NCI-H2029 (cell line): ENCODE measurements at places on chromosomes 5 and 9.
A peak's percentile ranks its signal among the peaks of the same experiment; 100 is the strongest.

DNA sequence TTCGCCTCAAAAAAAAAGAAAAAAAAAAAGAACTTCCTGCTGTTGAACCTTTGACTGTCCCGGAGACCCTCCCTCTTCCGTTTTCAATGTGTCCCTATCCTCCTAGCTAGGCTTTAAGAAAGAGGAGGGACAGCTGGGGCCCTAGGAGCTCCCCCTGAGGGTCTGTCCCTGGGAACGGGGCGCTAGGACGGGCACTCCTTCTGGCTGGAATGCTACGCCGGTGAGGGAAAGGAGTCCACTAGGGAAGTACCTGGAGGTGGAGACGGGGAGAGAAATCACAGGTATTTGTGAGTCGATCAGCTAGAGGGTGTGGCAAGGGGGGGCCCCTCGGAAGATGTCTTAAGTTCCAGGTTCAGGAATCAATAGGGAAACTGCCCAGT is 4.6 kb downstream of the SIT1 start:
- no peak for DNase-seq

GRCh38 chr5:7585807-7586206 is 189.9 kb downstream of the ADCY2 start:
- no peak for DNase-seq

GRCh38 chr9:33425128-33425533 is 22.3 kb downstream of the AQP3 start:
- DNase-seq, result no peak

DNA sequence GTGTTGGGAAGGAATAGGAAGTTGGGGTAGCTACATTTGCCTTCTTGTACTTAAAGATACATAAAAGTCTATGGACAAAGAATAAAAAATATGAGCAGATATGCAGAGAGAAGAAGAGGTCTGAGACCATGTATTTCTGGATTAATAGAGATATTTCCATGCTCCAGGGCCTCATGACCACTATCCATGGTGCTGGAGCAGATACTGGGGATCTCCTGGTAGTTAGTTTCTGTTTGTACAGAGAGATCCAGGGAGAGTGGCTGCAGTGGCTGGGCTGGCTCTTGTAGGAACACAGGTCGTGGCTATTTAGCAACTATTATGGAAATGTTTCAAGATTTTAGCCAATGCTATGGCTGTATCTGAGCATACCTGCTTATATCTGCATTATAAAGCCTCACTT is 184.2 kb upstream of the TMEM161B start:
- DNase-seq, result no peak

GRCh38 chr5:95973793-95974325 is 12.2 kb upstream of the ELL2 start:
- DNase-seq, result no peak

- no peak for DNase-seq
Observed at GRCh38 chr9:13974891-13975290, 339.1 kb downstream of the NFIB start.

DNA sequence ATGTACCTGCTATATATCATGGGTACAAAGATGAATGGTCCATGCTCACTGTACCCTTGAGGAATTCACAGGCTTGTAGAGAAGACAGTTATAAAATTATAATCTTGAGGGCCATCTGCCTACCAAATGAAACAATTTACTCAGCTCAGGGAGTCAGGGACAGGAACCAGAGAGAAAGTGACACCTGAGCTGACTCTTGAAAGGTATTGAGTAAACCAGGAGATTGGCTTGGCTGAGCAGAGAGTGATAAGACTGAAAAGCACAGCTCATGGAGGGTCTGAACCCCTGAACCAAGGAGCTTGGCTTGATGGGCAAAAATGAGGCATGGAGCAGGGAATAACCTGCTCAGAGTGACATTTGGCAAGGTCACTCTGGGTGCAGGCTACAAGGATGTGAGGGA is 147.3 kb downstream of the FAM114A2 start:
- DNase-seq, result peak; percentile 48

DNA sequence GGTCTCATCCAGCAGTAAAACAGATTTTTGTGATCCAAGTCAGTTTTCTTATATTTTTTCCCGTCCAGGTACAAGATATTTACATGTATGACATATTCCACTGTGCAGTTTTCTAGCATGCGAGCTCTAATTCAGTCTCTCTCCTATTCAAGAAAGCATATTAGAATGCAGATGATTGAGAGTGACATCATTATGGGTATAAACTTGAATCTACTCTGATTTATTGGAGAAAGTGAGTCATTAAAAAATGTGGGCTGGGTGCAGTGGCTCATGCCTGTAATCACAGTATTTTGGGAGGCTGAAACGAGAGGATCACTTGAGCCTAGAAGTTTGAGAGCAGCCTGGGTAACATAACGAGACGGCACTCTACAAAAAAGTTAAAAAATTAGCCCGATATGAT is 6.2 kb downstream of the FER start:
- no peak for DNase-seq

DNA sequence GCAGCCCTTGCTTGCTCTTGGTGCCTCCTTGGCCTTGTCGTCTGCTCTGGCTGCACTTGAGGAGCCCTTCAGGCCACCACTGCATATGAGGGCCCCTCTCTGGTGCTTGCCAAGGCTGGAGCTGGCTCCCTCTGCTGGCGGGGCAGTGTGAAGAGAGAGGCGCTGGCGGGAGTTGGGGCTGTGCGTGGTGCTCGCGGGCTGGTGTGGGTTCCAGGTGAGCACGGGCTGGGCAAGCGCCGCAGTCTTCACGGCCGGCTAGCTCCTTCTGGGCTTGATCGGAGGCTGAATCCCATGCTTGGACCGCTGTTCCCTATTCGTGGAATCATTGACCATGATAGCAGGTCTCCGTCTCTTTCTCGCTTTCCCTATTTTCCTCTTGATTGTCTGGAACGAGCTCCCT is 56.5 kb downstream of the XRCC4 start:
- no peak for DNase-seq

DNA sequence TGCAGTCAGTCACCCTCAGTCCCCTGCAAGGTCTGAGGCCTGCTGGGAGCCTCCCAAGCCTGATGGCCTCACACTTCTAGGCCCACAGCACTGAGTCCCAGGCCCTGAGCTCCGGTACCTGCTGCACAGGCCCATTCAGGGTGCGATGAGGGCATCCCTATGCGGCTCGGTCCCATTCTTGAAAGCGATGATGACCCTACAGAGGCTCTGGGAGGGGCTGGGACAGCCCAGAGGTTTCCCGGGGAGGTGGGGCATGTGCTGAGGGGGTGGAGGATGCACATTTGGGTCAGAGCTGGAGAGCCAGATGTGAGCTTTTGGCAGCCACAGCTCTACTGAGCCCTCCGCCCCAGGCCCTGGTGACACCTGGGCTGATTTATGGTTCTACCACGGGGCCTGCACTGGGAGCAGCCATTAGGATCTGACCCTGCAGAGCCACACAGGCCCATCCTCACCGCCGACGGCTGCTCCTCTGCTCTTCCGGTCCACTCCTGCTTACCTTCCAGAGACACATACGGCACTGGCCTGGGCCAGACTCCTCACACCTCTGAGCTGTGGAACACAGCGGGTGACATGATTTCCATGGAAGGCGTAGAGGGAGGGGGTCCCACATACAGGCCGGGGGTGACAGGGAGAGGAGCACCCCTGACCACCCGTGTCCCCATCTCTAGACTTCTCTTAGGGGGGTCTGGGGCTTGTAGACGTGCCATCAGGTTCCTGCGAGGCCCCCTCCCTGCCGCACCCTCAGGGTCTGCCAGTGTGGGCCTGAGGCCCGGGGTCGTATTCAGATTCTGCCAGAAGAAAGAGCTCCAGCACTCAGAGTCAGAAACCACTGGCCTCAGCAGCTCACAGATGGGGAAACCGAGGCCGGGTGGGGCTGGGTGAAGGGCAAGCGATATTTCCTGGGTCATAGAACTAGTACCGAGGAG is 53.4 kb downstream of the COL23A1 start:
- no peak for DNase-seq

- no peak for DNase-seq
Observed at GRCh38 chr5:90092734-90093133, 316.8 kb downstream of the CETN3 start.
